Liver (tissue), 10 donors: ENCODE measurements at places on chromosomes 6 and 20.

DNA sequence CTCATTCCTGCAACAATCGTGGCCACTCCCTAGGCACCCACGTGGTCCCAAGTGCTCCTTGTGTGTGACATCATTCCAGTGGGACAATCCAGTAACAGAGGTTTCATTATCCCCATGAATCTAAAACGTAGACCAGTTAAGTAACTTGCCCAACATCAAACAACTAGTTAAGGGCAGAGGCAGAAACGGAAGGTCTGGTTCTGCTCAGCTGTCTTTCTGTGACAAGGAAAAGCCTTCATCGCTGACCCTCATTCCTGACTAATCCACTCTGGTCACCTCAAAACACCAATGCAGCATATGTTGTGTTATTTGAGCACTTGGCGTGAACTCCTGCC is 261.4 kb upstream of the JARID2 start:
- no peak for DNase-seq

DNA sequence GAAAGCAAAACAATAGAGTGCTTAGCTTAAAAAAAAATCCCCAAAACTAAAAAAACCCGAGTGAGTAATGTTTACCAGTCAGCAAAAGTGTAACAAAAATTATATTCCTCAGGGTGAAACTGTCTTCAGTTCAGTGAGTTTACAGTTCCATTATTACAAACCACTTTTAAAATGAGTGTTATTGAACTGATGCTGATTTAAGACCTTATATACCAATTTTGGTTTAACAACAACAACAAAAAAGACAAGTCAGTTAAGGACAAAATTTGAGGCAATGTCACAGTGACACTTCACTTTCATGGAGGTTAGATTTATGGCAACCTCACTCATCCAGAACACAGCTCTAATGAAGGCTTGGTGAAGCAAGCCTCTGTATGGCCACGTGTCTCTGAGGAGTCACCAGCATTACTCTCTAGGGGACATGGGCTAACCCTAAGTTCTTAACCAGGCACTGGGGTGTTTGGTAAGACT is 630.8 kb downstream of the PHF3 start:
- no peak for DNase-seq

GRCh38 chr6:130848945-130849344 is 21.7 kb downstream of the SMLR1 start:
- no peak for DNase-seq

DNA sequence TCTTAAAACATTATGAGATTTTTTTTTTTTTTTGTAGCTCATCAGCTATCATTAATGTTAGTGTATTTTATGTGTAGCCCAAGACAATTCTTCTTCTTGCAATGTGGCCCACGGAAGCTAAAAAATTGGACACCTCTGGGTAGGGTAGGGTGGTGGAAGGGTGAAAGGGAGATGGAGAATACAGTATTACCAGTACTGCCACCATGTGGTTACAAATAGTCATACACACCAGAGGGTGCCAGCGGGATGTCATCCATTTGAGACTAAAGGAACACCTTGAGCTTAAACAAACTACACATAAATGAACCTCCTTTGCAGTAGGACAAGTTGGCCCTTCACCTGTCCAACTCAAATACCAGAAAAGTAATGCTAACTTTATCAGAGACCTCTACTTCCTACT is 601.9 kb downstream of the HTR1B start:
- no peak for DNase-seq

DNA sequence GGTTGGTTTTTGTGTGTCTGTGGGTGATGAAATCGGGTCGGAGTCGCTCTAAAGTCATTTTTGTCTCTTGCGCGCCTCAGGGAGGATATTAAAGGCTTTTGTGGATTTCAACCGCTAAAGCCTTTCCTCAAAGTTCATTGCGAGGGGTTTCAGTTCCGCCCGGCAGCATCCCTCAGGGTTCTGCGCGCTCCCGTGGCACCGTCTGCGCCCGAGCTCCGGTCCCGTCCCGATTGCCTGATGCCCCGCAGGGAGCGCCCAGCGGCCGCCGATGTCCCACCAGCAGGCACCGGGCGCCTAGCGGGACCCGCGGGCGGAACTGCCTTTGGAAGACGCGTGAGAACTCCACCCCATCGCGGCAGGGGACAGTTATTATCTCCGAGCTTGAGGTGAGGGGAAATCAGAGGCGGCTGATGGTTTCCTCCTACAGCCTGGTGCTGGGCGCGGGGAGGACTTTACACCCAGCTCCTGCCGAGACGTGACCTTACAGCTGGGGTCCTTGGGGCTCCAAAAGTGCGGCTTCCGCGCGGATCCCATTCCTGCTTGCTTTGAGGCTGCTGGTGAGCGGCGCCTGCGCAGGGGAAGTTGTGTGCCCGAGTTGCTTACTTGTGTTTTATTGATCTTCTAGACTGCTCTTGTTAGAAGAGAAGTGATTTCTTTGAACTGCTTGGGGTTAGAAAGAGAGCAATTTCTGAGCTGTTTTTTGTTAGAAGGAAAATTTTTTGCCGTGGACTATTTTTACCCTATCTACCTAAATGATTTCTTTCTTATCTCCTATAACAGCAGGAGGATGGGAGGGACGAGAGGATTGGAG is 27.1 kb downstream of the ULBP1 start:
- DNase-seq: no peak

DNA sequence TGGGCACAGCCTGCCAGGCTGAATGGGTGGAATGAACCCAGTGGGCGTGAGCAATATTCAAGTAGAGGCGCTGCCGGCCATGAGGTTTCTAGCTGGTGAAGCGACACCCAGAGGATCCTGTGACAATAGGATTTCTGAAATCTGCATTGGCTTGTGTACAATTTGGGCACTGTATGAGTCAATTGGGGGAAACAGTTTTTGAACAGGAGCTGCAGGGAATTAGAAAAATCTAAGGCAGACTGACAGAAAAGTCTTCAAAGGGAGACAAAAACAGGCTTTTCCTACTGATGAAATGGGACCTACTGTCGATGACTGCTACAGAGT is 148.8 kb upstream of the PROKR2 start:
- no peak for DNase-seq

DNA sequence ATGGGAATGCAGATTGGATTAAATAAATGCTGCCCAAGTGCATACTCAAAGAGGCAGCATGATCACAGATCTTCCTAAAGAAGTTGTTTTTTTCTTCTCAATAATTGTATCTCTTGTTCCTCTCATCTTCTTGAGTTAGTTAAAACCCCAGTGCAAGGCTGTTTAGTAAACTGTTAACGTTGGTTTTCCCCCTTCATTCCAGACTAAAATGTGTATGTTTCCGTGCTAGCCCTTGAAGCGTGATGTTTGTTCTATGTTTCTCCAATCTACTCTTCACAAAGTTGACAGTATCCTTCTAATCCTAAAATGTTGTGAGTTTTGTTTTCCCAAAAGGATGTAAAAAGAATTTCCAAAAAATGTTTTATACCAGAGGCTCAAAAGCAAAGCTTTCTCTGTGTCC is 15.6 kb downstream of the CYP24A1 start:
- no peak for DNase-seq

DNA sequence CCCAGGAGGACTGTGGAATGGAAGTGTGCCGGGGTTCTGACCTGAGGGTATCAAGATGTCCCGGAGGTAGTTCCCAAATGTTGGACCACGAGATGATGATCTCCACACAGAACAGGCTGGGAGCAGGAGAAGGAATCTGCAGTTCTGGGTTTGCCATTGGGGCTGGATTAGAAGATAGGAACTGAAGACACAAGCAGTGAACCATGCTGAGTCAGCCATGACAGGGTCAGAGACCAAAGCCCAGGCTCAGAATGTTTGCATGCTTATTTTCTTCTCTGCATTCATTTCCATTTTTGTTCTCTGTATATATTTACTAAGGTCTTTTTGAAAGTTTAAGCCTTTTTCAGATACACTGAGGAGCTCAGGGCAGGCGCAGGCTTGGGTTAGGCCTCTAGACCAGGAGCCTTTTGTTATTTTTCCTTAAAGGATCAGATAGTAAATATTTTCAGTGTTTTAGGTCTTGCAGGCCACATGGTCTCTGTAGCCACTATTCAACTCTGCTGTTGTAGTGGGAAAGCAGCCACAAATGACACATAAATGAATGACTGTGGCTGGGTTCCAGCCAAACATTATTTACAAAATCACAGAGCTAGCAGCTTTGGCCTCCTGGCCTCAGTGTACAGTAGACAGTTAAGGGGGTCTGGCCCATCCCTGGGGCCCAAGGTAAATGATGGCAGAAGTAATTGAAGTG is 28.5 kb downstream of the SLC35D3 start:
- DNase-seq: no peak

DNA sequence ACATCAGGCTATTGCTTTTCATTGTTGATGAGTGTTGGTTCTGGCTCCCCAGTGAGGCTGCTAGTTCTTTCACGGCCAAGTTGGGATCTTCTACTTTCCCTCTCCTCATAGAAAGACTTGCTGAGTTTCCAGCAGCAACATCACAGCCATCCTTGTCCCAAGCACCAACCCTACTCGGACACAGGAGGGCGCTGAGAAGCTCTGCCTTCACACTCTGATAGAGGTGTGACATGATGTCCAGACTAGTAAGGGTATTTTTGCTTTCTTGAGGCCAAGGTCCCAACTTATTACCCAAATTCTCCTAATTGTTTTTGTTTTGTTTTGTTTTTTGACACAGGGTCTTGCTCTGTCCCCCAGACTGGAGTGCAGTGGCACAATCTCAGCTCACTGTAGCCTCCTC is 3.0 kb upstream of the GCM1 start:
- DNase-seq: no peak

- DNase-seq: no peak
These were observed 203.7 kb downstream of the BMP7 start for GRCh38 chr20:57062696-57063270.

DNA sequence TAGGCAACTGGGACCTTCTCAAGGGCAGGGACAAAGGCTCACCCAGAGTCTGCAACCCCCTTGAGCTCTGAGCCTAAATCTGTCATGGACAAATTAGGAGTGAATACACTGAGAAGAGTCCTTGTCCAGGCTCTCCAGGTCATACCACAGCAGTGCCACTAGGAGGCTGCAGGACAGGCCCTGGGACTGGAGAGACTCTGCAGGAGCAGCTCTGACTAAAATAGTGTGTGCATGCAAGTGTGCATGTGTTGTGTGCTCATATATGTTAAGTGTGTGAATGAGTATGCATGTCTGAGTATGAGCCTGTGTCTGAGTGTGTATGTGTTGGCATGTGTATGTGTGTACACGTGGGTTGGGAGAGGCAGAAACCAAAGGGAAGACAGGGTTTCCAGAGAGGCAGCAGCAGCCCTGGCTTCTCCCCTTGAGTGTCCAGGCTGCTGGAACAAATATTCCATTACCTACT is 27.1 kb downstream of the MRPL14 start:
- peak; percentile 51 for DNase-seq

GRCh38 chr6:75430631-75431325 is 62.8 kb downstream of the FILIP1 start:
- DNase-seq: no peak
